Calu3 (cell line): ENCODE measurements at places on chromosomes 13 and 19. TPM values are rescaled to one million over a fixed set of nuclear protein-coding genes. Genes with fewer than 3 reads are reported as not detected.

- no peak for DNase-seq
Observed at GRCh38 chr13:51874651-51875050, 12.9 kb downstream of the CCDC70 start.

GRCh38 chr13:111924678-111925075 is 142.3 kb upstream of the SOX1 start:
- no peak for DNase-seq

DNA sequence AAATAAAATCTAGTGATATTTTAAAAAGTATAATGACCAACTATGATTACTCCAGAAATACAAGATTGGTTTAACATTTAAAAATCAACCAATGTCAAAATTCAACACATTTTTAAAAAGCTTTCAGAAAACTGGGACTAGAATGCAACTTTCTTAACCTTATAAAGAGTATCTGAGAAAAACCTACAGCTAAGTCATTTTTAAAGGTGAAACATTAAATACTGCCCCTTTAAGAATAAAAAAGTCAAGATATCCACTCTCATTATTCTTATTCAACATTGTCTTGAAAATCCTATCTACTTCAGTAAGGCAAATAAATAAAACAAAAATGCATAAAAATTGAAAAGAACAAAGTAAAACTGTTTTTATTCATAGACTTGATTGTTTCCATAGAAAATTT is 673.2 kb downstream of the UQCRFS1 start:
- DNase-seq, result no peak

DNA sequence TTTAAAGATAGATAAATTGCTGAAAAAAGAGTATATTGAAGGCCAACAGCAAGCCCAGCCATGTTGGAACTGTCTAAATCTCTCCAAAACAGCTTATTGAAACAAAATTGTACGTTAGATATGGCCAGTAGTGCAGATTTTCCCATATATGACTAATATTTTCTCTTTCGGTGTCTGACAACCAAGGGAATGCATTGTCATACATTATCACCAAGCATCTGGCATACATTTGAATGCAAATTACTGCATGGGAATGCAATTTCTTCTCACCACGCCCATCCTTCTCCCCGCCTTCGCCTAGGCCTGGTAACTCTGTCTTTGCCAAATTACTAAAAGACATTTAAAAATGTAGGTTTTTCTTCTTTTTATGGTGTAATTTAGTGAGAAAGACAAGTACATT is 32.5 kb upstream of the IRS2 start:
- DNase-seq, result no peak

Gene PGLYRP1
- not detected in 2 replicates for total RNA-seq

Gene ZNF492
- total RNA-seq, result not detected in 2 replicates

Gene SULT2B1
- total RNA-seq, result 0.64 TPM in 1 of 2 replicates, not detected in the other

Gene TMEM91
- 3.9 and 5.0 TPM in 2 replicates for total RNA-seq

Gene ZNF491
- 0.24 and 0.92 TPM in 2 replicates for total RNA-seq
